ENCODE measurements at places on chromosomes 12 and 14.

DNA sequence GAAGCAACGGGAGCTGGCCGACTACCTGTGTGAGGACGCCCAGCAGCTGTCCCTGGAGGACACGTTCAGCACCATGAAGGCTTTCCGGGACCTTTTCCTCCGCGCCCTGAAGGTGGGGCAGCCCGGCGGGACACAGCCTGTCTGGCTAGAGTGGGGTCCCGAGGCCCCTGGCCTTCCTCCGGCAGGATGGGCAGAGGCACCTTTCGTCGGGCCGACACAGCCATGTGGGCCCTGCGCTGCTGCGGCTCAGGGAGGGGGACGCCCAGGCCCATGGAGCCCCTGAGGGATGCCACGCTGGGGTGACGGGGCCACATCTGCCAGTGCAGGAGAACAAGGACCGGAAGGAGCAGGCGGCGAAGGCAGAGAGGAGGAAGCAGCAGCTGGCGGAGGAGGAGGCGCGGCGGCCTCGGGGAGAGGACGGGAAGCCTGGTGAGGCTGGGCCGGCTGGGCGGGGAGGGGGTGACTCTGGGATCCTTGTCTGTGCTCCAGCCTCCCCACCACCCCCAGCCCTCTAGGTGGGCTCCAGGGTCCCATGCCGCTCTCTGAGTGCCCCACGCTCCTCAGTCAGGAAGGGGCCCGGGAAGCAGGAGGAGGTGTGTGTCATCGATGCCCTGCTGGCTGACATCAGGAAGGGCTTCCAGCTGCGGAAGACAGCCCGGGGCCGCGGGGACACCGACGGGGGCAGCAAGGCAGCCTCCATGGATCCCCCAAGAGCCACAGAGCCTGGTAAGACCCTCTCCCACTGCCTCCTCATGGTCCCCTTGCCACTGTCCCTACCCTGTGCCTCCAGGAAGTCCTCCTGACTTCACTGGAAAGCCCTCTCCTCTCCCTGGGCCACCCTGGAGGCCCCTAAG lies 10.9 kb upstream of the ADSS1 start:
- DNase-seq: no peak

GRCh38 chr12:32036477-32037263 lies 70.0 kb upstream of the BICD1 start:
- no peak for DNase-seq

DNA sequence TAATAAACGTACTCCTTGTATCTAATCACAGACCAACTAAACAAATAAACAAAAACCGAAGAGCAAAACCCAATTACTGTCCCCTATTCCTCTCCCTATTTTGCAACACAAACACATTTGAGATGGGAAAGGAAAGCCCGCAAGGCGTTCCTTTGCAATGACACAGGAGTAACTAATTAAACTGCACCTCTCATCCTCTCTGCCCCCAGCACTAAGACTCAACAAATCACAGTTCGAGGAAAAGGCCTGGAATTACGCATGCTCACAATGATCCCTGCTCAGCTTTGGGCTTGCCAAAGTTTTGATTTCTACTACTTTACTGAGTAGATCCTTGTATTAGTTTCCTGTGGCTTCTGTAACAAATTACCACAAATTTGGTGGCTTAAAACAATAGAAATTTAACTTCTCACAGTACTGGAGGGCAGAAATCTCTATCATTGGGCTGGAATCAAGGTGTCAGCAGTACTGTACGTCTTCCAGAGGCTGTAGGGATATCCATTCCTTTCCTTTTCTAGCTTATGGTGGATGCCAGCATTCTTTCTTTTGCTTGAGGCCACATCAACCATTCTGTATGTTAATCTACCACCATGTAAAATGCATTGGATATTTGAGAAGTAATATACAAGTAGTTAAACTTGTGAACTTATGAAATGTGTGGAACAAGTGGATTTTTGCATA lies 123.0 kb downstream of the NAV3 start:
- DNase-seq: no peak

DNA sequence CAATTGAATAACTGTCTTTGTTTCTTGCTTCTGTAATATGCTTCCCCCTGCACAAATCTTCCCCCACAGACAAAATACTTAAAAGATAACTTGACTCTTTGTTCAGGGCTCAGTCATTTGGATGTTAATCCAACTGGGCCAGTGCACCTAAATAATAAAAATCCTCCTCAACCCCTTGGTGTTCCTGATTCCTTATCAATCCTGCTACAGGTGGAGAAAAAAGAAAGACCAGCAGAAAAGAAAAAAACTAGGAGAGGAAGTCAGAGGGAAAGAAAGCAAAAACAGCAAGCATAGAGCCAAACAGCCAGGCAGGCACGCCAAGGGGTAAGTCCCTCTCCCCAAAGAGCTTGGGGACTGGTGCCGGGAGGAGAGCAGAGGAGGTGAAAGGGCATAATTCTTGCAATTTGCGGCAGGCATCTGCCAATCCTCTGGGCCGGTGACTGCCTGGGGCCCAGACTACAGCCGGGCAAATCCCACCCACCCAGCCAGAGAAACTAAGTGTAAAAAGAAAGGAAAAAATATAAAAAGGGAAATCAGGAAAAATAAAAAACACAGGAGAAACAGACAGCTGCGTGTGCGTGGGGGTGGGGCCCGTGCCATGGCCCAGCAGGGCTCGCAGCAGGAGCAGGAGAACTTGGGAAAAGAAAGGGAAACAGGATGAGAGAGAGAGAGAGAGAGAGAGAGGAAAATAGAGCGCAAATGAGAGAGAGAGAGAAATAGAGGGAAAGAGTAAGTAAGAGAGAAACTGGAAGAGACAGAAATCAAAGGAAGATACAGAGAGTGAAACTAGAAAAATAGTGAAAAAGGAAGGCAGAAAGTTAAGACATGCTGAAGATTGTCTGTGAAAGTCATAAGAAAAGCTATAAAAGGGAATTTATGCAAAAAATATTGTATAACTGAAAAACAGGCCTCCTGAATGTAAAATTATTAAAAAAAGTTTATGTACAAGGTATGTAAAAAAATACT lies 21.4 kb downstream of the KLRK1 start:
- DNase-seq: no peak

DNA sequence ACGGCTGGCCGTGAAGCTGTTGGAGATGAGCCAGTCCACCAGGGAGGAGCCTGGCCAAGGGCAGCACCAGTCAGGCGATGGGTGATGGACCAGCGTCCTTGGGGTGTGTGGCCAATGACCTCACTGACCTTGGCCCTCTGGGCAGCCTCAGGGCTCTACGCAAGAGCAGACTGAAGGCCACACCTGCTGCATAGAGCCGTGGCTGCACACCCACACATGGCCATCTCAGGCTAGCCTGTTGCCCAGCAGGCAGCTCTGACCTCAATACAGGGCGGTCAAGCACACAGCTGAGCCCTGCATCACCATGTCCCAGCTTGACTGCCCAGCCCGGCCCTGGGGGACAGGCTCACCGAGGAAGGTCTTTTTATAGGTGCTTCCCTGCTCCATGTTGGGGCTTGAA lies 19.2 kb downstream of the PLEK2 start:
- DNase-seq: no peak

- no peak for DNase-seq
Observed at GRCh38 chr12:128583453-128583852, 240.3 kb downstream of the SLC15A4 start.

DNA sequence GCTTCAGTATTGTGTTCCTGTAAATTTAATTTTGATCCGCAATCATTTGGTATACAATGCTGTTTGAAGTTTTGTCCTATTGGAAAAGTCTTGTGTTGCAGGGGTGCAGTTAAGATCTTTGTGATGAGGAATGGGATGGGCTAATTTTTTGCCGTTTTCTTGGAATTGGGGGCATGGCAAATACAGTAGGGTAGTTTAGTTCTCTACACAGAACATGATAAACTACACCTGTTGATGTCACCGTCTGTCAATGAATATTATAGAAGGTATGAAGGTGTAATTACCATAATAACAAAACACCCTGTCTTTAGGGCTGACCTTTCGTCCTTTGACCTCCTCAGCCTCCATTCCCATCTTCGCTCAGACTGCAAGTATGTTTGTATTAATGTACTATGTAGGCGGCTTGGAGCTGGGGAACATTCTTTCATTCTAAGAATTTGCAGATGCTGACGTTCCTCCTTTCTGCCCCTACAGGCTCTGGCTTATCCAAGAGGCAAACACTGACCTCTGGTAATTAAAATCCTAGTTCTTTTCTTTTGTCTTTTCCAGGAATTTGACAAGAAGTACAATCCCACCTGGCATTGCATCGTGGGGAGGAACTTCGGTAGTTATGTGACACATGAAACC lies 1.7 kb downstream of the DYNLL1 start:
- no peak for DNase-seq

DNA sequence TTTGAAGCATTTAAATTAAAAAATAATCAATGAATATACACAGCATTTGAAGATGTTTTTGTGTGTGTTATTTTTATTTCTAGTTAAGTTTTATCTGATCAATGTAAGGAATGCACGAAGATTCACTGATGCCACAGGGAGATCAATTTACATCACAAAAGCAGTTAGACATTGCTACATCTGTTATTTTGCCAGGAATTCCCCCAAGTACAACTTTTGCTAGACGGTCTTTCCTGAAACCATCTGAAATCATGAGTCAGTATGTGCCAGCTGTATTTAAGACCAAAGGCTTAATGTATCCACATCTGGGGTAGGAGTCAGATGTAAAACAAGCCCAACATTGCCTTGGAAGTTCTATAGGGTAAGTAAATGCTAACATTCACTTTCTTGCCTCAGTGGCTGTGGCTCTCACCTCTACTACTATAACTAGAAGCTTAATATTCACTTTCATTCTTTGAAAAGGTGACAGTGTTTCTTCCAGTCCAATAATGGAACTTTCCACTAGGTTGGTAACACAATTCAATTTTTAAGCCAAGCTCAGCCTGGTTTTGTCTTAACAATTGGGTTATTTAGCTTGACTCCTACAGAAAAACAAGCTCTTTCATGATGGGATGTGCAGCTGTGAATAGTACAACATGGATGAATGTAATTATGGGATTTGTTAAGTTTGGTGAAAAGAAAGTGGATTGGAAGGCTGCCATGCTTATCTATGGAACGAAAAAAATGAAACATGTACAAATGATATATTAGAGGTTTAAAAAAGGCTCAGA lies 385.4 kb upstream of the TMEM132C start:
- no peak for DNase-seq

DNA sequence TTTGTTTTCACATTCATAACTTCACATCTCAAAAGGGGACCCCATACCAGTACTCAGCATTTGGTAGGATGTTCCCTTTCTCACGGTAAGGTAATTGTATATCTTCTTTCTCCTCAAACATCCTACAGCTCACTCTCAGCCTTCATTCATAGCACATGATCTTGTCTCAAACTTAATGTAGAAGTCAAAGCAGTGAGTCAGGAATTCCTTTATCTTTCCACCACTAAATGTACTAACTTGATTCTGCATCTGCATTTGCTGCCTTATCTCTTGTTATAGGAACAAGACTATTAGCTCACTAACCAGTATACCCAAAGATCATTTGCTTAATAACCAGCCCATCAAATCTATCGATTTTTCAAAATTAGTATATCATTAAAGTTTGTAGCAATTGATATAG lies 22.9 kb downstream of the CPSF2 start:
- no peak for DNase-seq

DNA sequence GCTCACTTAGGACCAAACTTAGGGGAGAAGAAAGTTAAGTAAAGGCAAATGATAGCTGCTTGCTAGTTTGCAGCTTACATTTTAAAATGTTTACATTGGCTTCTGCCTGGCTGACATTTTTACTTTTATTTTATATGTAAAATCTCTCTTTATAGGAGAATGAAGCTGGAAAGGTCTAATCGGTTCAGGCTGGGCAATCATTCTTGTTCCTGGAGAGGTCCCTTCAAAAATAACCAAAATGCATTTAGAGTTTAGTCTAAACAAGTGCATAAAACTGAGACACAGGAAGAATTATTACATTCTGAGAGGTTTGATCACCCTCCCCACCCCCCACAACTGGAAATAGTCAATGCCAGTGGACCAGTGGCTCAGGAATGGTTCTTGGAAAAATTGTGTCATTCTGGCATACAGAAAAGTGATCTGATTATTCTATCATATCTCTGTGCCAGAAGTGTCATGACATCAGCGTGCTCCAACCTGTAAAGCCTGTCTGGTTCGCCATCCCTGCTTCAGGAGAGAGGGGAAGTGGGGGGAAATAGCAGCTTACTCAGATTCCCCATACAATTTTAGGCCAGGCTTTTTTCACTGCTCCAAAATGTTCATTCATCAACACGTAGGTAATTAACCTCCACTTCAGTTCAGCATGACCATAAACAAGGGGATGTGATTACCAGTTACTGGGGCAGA lies 4.2 kb downstream of the PRICKLE1 start:
- DNase-seq: no peak

DNA sequence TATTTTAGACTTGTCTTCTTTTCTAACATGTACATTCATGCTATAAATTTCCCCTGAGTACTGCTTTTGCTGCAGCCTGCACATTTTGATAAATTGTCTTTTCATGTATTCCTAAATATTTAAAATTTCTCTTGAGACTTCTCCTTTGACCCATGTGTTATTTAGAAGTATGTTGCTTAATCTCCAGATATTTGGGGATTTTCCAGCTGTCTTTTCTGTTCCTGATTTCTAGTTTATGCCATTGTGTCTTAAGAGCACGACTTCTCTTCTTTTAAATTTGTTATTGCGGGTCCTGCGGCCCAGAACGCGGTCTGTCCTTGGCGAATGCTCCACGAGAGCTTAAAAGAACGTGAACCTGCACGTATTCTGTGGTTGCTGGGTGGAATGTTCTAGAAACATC lies 136.4 kb downstream of the KIF26A start:
- DNase-seq: no peak

- no peak for DNase-seq
Observed at GRCh38 chr12:104292872-104293794, 10.4 kb upstream of the EID3 start.

DNA sequence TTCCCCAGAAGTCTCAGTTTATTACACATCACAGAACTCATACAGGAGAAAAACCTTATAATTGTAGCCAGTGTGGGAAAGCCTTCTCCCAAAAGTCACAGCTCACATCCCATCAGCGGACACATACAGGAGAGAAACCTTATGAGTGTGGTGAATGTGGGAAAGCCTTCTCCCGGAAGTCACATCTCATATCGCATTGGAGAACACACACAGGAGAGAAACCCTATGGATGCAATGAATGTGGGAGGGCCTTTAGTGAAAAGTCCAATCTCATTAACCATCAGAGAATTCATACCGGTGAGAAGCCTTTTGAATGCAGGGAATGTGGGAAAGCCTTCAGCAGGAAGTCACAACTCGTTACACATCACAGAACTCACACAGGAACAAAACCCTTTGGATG lies 20.1 kb downstream of the ZNF84 start:
- no peak for DNase-seq

GRCh38 chr12:2528001-2528400 lies 266.8 kb upstream of the FKBP4 start:
- no peak for DNase-seq
